Breast epithelium (tissue), 4 donors: ENCODE measurements at places on chromosomes 7 and 10.

GRCh38 chr7:64359543-64359942 lies 45.8 kb downstream of the ZNF736 start:
- DNase-seq, result no peak

DNA sequence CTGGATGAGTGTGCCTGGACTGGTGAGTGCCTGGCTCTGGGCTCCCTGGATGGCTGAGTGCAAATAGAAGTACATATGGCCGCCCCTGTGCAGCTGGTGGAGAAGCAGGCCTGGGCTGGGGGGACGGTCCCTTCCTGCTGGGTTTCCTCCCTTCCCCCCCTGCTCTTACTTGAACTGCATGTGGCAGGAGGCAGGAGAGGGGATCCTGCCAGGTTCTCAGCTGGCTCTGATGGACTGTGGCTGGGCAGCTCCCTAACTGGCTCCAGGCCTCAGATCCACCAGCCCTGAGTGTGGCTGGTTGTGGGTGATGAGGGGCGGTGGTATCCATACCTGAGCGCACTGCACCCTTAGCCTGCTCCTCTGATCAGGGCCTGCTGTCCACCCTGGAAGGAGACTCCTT lies 26.9 kb downstream of the ADCY1 start:
- peak; percentile 10 for DNase-seq

DNA sequence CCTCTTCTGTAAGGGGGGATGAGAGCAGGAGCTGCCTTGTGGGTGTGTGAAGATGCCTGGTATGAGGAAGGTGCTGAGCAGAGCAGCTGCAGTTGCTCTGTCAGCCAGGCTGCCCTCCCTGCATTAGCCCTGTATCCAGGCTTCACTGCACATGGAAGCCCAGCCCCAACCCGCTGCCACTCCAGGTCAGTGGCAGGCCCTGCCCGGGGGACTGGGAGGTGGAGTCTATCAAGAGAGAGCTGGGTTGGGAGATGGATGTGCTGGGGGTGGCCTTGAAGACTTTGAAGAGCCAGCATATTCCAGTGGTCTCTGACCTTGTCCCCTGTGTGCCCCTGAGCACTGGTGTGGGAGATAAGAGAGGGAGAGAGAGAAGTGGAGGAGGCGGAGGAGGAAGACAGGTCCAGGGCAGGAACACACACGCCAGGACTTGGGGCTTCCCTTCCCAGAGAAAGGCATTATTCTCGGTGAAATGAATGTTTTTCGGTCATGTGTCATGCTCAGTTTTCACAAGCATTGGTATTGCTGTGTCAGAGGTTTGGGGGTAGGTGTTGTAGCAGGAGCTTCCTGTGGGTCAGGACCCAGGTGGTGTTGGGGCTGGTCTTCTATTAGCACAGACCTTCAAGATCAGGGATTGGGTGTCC lies 2.6 kb downstream of the PPIF start:
- no peak for DNase-seq

GRCh38 chr7:91348711-91349110 lies 84.5 kb downstream of the FZD1 start:
- DNase-seq, result no peak

GRCh38 chr7:47807756-47808155 lies 140.5 kb downstream of the PKD1L1 start:
- no peak for DNase-seq

DNA sequence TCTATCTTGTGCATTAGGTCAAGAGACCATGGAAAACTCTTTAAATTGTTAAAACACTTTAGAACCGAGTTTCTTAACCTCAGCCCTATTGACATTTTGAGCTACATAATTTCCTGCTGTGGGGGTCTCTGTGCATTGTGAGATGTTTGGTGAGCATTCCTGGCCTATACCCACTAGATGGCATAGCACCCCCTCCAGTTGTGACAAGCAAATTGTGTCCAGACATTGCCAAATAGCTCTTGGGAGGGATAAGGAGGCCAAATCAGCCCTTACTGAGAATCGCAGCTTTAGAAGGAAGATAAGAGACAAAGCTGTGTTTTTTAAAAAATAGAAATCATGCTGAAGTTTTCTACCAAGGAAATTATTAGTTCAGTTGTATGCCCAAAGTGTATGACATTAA lies 1158.5 kb upstream of the C7orf33 start:
- DNase-seq, result no peak

DNA sequence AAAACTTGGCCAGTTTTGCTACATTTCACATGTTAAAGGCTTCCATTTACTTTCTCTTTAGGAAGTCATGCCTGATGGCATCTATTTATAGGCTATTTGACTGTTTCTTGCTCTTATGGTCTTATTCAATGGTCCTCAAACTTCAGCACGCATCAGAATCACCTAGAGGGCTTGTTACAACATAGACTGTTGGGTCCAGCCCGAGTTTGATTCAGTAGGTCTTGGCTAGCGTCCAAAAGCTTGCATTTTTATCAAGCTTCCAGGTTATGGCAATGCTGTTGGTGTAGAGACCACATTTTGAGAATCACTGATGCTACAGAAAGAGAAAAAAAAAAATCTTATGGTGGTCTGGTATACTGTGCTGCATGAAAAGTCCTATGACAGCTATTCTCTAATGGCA lies 51.9 kb downstream of the MTPN start:
- DNase-seq, result no peak

DNA sequence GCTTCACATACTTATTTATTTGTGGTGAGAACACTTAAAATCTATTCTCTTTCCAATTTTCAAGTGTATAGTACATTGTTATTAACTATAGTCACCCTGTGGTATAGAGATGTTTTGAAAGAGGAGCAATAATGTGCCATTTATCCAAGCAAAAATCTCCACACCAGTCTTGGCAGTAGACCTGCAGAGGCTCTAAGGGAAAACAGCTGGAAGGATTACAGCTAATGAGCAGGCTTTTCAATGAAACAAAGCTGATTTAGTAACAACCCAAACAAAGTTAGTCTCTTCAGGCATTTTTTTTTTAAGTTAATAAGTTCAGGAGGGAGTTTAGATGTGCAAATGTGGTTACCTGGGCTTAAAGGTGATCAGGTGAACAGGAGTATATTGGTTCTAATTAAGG lies 101.9 kb downstream of the EVX1 start:
- DNase-seq, result no peak

GRCh38 chr10:58985216-58985615 lies 191.2 kb upstream of the PHYHIPL start:
- DNase-seq, result no peak

DNA sequence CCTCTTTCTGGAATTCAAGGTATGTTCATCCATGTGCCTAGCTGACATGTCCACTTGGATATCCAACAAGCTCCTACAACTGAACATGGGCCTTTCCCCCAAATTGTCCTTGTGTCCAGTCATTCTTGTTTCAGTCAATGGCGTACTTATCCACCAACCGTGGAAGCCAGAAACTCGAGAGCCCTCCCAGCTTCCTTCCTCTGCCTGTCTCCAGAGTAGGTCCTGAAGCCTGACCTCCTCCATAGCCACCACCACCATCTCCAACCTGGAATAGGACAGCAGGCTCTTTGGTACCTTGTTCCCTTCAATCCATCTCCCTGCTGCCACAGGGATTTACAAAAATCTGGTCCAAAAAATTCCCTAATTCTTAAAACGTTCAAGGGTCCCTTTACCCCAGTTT lies 305.1 kb downstream of the RPS24 start:
- peak; percentile 3 for DNase-seq

DNA sequence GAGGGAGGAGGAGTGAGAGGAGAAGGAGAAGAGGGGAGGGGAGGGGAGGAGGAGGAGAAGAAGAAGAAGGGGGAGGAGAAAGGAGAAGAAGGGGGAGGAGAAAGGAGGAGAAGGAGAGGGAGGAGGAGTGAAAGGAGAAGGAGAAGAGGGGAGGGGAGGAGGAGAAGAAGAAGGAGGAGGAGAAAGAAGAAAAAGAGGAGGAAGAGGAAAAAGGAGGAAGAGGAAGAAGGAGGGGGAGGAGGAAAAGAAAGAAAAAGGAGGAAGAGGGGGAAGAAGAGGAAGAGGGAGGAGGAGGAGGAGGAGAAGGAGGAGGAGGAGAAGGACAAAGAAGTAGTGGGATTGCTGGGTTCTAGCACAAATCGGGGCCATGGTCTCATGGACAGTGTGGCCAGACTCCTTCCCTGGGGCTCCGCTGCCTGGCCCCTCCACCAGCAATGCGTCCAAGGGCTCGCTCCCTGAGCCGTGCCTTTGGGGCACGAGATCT lies 4.2 kb upstream of the MAFK start:
- no peak for DNase-seq

DNA sequence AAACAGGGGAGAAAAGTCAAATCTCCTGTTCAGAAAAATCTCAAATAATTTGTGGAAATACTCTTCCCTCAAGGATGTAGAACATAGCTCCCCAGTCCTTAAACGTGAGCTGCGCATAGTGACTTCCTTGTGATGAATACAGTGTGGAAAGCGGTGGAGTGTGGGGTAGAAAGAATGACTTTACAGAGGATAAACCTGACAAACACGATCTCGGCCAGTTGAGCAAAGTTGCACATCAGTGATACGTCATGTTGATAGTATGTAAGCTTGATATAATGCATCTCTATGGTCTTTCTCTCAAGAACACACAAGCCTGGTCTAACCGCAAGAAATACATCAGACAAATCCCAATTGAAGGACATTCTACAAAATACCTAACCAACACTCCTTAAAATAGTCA lies 32.0 kb upstream of the ZCCHC24 start:
- DNase-seq, result no peak

GRCh38 chr7:74093671-74094223 lies 10.1 kb downstream of the LIMK1 start:
- DNase-seq, result no peak

DNA sequence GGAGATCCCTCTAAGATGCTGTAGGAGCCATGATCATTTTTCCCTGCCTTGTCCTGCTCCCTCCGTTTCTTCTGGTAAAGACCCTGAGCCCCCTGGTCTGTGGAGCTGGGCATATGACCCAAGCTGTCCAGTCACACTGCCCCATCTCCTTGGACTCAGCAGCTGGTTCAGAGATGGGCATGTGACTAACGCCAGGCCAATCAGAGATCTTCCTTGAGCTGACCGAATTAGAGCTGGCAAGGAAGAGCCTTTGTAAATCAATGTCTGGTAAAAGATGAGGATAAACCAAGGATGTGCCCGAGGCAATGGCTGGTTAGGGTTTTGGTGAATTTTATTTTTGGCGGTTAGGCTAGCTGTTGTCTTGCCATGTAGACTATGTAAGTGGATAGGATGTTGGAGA lies 173.3 kb downstream of the LCOR start:
- no peak for DNase-seq

- DNase-seq, result no peak
Observed at GRCh38 chr10:43846187-43846680, 197.6 kb upstream of the ZNF32 start.

GRCh38 chr10:70602665-70603448 lies at the start of gene PRF1:
Gene PRF1, minus strand, starts transcription at chr10:70602741. Its CDS starts 1,839 bp downstream, at chr10:70600902.
- DNase-seq, result peak; percentile 26

DNA sequence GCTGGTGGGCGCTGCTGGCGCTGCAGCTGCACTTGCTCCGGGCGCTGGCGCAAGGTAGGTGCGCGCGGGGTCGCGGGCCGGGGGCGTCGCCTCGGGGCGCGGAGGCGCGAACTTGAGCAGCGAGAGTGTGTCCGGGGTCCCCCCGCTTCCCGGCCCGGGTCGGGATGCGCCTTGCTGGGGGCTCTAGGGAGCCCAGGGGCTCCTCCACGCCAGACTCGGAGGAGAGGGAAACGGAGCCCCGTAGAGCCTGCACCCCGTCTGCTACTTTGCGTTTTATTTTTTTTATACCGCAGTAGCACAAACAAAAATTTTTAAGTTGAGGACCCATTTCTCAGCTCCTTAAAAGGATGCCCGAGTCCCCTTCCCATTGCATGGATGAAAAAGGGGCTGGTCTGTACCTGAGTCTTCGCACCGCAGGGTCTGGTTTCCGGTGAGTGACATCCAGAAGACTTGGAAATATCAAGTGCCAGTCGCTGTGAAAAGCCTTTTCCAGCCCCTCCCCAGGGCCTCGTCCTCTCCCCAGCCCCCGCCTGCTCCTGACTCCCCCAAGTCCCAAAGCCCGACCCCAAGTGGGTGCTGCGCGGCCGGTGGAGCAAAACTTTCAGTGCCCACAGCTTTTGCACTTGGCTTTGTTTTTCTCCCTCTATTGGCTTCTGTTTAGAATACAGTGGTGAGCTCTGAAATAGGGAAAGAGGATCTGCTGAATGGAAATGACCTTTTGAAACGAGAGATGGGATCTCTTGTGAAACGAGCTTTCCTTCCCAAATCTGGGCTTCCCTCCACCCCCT lies 973 bp downstream of the SDK1 start:
- no peak for DNase-seq

GRCh38 chr10:61063034-61063433 lies 119.0 kb upstream of the RHOBTB1 start:
- no peak for DNase-seq

GRCh38 chr7:128075242-128076095 lies 44.2 kb upstream of the LRRC4 start:
- DNase-seq, result no peak

DNA sequence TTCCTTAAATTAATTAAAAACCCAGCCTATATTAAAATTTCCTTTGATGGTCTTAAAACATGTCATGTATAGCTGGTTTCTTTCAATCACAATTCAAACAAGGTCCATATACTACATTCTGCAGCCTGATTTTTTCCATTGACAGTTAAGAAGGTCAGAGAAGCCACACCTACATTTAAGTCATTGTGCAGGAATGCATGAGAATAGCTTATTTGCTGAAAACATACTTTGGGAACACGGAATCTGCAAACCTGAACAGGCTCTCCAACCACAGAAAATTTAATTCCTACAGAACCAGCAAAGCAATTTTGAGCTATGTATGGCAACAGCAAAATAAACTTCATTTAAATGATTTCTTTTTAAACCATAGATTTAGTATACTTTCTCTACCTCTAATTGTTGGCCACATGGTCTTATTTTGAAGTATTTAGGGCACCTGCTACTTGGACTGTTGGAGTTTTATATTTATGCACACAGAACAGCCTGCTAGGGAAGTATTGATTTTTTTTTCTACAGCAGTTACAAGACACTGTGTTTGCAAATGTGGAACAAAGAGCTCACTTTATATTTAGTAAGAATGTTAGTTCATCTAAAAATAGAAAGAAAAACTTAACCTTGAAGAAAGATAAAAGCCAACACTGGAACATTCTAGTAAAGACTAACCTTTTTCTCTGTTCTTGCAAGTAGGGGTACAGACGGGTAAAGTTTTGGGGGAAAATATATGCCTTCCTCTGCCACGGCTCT lies 240.9 kb upstream of the IMMP2L start:
- no peak for DNase-seq

GRCh38 chr10:59622320-59623132 lies 87.1 kb downstream of the SLC16A9 start:
- DNase-seq, result no peak

DNA sequence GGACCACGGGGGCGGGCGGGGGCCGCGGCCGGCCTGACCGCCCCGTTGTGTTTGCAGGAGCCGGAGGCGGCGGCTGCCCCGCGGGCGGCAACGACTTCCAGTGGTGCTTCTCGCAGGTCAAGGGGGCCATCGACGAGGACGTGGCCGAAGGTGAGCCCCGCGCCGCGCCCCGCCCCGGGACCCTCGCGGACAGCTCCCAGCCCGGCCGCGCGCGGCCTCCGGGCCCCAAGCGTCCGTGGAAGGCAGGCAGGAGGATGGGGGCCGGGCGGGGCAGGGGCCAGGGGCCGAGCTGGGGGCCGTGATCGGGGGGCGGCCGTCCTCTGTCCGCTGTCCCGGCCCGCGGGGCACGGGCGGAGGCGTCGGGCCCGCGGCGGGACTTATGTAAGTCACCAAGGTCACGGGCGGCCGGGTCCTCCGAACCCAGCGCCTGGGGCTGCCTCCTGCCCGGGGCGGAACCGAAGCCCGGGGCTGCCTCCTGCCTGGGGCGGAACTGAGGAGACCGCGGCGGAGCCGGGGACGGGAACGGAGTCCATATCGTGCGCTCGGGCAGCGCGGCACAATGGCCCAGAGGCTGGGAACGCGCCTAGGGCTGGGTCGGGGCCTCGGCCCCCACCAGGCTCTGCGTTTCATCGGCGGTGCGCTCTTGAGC lies 497 bp downstream of the PPP2R2D start:
- no peak for DNase-seq
